Midbrain (tissue), 1 donor: ENCODE measurements at places on chromosomes 7 and 10.
A peak's percentile ranks its signal among the peaks of the same experiment; 100 is the strongest.

GRCh38 chr7:10604128-10604527 is 369.5 kb upstream of the PHF14 start:
- no peak for DNase-seq

DNA sequence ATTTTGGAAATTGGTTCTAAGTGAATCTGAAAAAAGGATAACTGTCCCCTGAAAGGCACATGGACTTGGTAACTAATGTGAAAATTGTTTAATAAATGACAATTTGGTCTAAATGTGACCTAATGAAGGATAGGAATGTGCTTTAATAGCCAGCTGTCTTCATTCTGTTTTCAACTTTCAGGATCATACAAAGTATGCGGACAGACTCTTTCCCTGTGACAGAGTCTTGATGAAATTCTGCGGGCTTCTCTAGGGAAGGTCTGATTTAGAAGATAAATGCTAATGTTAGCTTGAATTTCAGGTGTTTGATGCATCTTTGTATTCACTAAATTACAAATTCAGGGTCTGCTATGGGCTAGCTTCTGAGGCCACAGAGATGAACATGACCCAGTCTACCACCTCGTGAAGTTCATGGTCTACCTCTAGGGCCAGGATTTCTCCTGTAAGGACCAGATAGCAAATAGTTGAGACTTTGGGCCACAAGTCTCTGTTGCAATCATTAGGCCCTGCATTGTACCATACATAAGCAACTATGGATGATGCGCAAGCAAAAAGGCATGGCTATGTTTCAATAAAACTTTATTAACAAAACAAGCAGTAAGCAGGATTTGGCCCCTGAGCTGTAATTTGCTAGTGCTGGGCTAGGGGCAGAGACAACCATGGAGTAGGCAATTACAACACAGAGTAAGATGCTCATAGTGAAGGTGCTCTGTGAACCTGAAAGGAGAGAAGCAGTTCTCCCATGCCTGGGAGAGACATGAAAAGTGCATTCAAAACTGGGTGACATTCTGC is 368.6 kb downstream of the INHBA start:
- DNase-seq = no peak

- DNase-seq = no peak
These were observed 102.3 kb downstream of the TBXAS1 start for GRCh38 chr7:139931190-139931934.

DNA sequence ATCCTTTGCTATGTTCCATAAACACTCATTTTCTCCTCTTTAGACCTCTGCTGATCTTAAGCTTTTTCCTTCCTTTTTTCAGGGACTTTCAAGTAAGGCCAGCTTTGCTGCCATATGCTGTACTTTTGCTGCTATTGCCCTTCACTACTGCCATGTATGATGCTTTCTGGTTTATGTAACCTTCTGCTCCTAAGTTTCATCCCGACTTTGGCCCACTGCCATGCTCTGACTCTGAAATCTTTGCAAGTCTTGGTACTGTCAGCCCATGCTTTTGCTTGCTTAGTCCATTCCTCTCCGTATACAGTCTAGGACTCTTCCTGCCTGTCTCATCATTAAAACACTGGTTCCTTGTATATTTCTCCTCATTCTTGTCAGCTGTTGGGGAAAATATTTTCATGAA is 152.4 kb downstream of the RNF133 start:
- no peak for DNase-seq

DNA sequence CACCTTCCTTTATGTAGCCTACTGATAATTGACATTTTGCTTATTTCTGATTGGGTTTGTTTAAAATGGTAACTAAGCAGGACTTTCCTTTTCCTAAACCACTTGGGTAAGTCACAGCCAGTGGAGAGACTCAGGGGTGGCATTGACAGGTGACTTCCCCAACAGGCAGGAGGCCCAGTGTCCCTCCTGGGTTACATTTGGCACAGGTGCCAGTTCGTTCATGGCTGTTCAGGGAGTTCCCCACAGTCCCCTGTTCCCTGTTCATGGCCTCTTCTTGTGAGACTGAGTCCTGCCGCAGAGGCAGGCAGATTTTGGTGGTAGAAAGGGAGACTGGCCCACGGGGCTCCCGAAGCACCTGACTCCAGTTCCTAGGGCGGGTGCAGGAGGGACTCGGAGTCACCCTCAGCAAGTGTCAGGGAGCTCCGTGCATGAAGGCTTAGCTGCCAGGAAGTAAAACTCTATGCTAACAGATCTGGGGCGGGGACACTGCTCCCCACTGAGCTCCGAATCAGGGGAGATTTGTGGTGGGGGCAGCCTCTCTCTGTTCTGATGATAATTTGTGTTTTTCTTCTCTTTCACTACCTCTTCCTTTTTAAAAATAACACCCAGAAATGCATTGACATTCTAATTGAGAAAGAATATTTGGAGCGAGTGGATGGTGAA is 84.1 kb downstream of the EZH2 start:
- DNase-seq = no peak

DNA sequence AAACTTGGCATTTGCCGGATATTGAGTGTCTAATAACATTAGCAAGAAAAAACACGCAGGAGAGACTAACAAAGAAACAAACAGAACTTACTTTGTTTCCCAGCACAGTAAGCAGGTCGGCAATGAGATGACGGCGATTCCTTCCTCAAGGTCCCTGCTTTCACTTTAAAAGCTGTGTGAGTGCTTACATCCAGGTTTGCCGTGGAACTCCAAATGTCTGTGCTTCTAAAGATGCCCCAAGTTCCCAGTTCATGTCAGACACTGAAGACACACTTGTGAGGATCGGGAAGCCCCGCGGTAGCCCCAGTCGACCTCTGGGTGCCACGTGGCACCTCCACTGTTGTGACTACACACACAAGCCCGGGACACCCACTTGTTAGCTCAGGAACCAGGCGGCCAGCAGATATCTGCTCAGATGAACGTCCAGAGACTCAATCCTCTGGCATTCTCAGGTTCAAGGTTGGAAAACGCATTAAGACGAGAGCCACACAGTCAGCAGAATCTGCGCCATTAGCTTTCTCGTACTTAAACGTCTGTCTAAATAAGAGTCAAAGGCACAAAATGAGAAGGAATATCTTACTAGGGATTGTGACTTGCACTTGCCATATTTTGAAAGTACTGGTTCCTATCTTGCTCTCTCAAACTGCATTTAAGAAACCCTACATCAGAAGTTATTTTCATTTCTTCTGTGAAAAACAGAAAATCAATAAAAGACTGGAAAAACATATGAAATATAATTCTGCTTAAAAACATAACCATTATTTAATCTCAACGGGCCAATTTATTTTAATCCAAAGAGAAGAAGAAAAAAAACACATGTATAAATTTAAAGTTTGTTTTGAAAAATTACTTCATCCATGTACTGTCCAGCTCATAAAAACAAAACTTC is 207.6 kb upstream of the KLF14 start:
- DNase-seq = peak; percentile 31

GRCh38 chr7:82445271-82445670 is 1.7 kb upstream of the CACNA2D1 start:
- DNase-seq = no peak

- no peak for DNase-seq
These were observed 97.1 kb downstream of the CREB5 start for GRCh38 chr7:28509251-28510025.

- no peak for DNase-seq
These were observed 61.1 kb upstream of the NPSR1 start for GRCh38 chr7:34596887-34597286.

GRCh38 chr7:44277851-44278250 is 47.5 kb downstream of the CAMK2B start:
- no peak for DNase-seq

- no peak for DNase-seq
These were observed 255.4 kb downstream of the SDHAF3 start for GRCh38 chr7:97372882-97373281.

DNA sequence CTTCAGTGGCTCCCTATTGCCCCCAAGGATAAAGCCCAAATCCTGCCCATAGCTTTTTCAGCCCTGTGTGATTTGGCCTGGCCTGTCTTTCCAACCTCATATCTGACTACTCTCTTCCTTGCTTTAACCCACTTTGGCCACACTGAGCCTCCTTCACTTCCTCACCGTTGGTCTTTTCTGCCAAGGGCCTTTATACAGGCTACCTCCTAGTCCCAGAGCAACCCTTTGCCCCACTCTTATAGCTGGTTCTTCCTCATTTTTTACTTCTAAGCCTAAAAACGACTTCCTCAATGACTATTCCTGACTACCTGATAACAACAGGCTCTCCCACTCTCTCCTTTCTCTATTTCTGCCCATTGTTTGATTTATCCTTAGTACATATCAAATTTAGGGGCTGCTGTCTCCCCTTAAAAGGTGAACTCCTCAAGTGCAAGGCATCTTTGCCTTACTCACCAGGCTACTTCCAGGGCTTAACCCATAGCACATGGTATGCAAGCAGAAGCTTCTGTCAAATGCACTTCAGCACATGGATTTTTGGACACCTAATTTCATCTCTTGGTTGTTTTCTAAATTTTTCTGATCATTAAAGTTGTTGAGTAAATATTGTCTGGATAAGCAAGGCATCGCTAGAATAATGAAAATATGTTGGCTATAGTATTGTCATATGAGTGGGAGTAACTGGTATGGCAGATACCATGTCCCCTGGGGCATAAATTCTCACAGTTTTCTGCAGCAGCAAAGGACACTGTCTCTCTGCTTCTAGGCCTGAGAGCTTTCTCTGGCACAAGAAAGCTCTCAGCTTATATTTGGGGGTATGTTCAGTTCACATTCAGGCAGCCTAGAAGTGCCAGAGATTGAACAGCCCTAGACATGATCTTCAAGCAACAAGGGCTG is 201.5 kb upstream of the GPR26 start:
- no peak for DNase-seq

GRCh38 chr7:144437370-144438191 is 34.1 kb upstream of the NOBOX start:
- peak; percentile 71 for DNase-seq

GRCh38 chr7:115722302-115722977 is 308.1 kb downstream of the TFEC start:
- DNase-seq = no peak

- DNase-seq = no peak
These were observed 5.1 kb downstream of the AKR1B15 start for GRCh38 chr7:134553976-134554375.

- DNase-seq = no peak
These were observed 751.1 kb downstream of the GRM8 start for GRCh38 chr7:126501617-126502016.

GRCh38 chr10:69899727-69900595 is 98.3 kb downstream of the COL13A1 start:
- no peak for DNase-seq

- no peak for DNase-seq
These were observed 13.4 kb downstream of the CPVL start for GRCh38 chr7:29132980-29133379.

- DNase-seq = no peak
These were observed 59.5 kb downstream of the LARP4B start for GRCh38 chr10:871951-872403.

GRCh38 chr10:59087486-59087885 is 89.0 kb upstream of the PHYHIPL start:
- no peak for DNase-seq

DNA sequence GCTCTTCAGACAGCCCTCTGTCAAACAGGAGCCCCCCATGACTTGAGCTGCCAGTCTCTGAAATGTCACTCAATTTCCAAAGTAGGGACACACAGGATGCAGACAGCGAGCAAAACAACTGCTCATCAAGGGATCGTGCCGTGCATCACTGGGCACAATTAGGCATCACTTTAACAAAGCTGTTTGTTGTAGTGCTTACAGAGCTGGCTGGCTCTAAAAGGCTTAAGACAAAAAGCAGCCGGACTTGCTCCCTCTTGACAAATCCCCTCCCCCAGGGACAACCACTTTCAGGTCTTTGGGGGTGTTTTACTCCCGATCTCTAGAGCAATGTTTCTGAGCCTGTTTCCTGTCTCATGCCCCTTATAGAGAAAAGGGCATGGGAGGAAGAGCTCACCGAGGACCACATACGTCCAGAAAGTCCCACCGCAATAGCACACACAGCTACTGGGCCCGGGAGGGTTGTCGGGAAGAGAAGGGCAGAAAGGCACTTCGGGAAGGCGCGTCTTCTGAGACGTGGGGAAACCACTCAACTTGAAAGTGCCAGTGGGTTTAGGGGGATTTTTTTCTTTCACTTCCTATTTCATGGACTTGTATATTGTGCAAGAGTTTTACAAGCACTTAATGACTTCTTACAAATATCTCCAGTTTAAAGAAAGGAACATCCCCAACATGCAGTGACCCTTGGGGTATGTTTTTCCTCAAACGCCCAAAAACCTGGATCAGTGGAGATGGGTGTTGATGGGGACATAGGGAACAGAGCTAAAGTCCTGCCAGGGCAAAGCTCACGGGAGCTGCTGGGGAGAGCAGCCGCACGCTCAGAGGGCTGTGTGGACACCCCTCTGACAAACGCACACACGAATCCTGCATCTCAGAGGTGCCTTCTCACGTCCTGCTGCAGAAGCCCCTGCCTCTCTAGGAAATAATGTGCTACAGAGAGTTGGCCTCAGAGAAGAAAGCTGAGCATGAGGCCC is 27.1 kb downstream of the LRRC20 start:
- peak; percentile 34 for DNase-seq

DNA sequence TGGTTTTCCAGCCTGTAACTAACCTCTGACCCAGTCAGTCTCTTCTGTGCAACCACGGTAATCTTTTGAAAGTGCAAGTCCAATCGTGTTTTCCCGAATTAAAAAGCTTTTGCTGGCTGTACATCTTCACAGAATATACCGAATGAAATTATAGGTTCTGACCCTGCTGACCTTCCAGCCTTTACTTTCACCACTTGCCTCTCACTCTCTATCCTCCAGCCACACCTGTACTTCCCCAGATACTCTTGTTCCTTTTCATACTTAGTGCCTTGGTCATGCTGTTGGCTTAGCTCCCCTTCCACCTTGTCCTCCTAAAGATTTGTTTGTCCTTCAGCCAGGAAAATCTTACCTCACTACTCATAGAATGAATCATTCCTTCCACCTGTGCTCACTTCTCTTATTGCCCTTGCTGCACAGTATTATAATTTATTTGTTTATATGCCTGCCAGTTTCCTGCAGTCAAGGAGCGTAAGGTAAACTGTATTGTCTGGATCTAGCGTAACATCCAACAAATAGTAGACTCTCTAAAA is 2.3 kb upstream of the PNPLA8 start:
- DNase-seq = no peak

DNA sequence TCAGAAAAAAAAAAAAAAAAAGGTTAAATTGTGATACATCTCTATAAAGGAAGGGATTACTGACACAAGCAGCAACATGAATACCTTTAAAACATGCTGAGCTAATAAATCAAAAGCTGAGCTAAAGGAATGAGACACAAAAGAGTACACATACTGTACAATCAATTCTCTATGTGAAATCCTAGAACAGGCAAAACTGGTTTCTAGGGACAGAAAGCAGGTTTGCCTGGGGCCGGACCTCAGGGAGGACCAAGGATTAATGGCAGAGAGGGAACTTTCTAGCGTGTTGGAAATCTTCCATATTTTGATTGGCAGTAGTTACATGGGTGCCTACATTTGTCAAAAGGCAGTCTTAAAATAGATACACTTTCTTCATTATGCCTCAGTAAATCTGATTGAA is 52.5 kb downstream of the KLRG2 start:
- peak; percentile 17 for DNase-seq

- no peak for DNase-seq
These were observed 172.7 kb downstream of the PTEN start for GRCh38 chr10:88036126-88036525.

- peak; percentile 34 for DNase-seq
These were observed 2.0 kb upstream of the HEPACAM2 start for GRCh38 chr7:93228302-93228701.
